Urothelium cell line (cell line): ENCODE measurements at places on chromosomes 7 and 10.

GRCh38 chr10:65470986-65471385 lies 1454.8 kb upstream of the LRRTM3 start:
- DNase-seq: peak; percentile 12

DNA sequence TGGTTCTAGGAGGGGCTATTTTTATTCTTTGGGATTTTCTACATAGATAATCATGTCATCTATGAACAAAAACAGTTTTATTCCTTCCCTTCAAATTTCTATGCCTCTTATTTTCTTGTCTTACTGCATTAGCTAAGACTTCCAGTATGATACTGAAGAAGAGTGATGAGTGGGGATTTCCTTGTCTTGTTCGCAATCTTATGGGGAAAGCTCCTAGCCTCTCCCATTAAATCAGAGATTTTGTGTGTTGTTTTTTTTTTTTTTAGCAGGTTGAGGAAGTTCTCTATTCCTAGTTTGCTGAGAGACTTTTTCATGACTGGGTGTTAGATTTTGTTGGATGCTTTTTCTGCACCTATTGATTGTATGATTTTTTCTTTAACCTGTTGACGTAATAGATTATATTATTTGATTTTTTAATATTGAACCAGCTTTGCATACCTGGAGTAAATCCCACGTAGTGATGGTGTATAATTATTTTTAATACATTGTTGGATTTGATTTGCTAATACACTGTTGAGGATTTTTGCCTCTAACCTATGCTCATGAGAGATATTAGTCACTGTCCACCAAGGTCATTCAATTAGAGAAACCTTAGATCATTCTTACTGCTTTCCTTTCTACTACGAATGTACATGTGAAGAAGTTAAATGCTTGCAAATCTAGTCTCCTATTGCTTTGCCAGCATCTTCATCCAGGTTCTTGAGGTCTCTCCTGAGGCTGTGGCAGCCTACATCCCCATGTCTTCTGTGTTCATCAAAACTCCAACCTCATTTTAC lies 6.5 kb downstream of the ATP5F1C start:
- no peak for DNase-seq

DNA sequence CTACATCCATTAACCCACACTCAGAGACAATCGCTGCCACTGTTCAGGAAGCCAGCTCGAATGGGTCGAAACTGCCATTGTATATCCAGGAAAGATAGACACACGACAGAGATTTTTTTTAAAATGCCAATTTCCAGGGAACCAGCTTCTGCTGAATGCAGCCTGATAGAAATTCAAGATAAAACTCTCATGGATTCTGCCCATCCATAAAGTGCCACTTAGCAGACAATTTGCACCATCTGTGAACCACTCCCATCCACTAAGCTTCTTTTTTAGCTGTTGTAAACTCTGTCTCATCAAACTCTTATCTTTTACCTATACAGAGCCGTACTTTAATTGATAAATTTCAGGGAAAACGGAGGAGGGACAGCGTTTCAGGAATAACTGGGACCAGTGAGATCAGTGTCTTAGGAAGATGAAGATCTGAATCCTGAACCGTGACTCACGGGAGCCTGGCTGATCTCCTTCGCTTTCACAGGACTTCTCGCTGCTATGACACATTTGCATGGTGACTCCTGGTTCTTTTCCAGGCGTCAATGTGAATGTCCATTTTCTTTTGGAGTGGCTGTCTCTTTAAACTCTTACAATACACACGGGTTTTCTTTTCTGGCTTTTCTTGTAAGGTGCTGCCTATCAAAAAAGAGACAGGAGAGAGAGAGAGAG lies 103.4 kb downstream of the FAM204A start:
- peak; percentile 48 for DNase-seq

- DNase-seq: peak; percentile 36
Measured at GRCh38 chr10:90969121-90969534, 48.2 kb upstream of the ANKRD1 start.

DNA sequence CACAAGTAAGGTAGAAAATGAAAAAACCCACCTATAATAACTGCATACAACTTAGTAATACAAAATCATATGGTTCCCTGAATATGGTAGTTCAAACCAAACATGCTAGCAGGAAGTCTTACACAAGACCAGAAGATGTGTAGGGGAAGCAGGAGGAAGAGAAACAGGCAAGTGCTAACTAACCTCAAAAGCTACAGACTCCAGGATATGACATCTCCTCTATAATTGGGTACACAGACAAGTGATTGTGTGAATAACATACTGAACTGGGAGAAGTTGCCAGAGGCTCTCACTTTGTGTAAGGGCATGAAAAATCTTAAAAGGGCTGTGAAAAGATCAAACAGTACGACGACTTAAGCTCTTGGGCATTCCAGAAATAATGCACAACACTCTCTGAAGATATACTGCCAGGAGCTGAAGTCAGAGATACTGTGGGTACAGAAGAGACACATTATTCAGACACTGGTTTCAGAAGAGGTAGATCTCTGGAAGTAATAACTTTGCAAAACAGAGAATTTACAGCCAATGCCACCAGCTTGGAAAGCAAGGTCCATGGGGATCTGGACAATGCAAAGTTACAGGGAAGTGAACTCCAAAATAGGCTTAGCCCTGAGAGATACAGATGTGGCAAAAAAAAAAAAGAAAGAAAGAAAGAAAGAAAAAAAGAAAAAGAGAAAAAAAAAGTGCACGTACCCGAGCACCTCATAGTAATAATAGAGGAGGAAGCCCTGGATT lies 767.2 kb downstream of the TNS3 start:
- DNase-seq: no peak

- peak; percentile 56 for DNase-seq
Measured at GRCh38 chr7:92158660-92159575, 20.0 kb downstream of the LRRD1 start.

- DNase-seq: no peak
Measured at GRCh38 chr7:151056283-151056665, 1.4 kb downstream of the CDK5 start.

GRCh38 chr10:50367732-50368131 lies 116.4 kb upstream of the ASAH2 start:
- DNase-seq: peak; percentile 32

- DNase-seq: no peak
Measured at GRCh38 chr10:102845352-102845902, 8.2 kb upstream of the CYP17A1 start.

- no peak for DNase-seq
Measured at GRCh38 chr7:73972614-73973013, 55.4 kb upstream of the ELN start.

DNA sequence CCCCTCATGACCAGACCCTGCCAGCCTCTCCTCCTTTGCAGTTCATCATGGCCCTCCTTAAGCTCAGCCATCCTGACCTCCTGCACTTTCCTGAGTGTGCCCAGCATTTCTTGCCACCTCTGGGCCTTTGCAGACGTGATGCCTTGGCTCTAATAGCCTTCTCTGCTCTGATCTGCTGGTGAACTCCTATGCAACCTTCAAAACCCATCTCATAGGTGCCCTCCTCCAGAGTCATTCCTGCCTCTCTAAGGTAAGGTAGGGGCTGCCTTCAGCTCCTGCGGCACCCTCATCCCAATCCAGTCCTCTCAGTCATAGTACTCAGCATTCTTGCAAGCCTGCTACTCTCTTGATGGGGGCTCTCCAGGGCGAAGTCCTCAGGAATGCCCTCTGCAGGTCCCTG lies 19.3 kb upstream of the ELN start:
- DNase-seq: no peak

GRCh38 chr10:13629116-13629515 lies 42.4 kb downstream of the PRPF18 start:
- DNase-seq: no peak

DNA sequence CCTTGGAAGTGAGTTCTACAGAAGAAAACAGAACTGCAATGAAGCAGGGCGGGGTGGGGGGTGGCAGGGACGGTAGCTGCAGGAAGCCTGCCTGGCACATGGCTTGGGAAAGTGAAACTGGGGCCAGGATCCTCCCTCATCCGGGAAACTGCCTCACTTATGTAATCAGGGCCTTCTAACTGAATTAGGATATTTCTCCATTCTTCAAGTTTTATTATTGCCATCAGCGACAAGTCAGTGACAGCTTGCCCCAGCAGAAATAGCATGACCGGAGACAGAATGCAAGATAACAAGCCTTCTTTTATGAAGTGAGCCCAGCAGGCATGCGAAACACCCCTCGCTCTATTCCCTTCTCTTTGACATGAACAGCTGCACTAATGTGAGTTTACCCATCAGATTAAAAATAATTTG lies 77.5 kb upstream of the CACUL1 start:
- no peak for DNase-seq

- DNase-seq: no peak
Measured at GRCh38 chr7:102291056-102291915, 4.6 kb downstream of the SH2B2 start.

GRCh38 chr7:44244282-44244681 lies 43.5 kb downstream of the YKT6 start:
- peak; percentile 50 for DNase-seq

GRCh38 chr7:134674424-134674823 lies 27.8 kb downstream of the BPGM start:
- DNase-seq: no peak

GRCh38 chr10:73433538-73433867 lies at the start of gene MSS51:
TSS of gene MSS51 (minus strand) at chr10:73433561. CDS start at chr10:73428284, 5,277 bp downstream.
- DNase-seq: no peak

GRCh38 chr7:146375170-146375569 lies 258.6 kb downstream of the CNTNAP2 start:
- DNase-seq: no peak

DNA sequence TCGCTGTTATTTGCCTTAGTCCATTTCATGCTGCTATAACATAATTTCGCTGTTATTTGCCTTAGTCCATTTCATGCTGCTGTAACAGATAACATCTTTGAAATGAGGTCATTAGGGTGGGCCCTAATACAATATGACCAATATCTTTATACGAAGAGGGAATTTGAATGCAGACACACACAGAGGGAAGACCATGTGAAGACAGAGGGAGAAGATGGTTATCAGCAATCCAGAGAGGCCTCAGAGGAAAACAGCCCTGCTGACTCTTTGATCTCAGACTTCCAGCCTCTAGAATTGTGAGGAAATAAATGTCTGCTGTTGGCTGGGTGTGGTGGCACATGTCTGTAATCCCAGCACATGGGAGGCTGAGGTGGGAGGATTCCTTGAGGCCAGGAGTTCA lies 404.9 kb downstream of the TYW1 start:
- no peak for DNase-seq

- no peak for DNase-seq
Measured at GRCh38 chr10:97095701-97096260, 90.0 kb downstream of the SLIT1 start.

DNA sequence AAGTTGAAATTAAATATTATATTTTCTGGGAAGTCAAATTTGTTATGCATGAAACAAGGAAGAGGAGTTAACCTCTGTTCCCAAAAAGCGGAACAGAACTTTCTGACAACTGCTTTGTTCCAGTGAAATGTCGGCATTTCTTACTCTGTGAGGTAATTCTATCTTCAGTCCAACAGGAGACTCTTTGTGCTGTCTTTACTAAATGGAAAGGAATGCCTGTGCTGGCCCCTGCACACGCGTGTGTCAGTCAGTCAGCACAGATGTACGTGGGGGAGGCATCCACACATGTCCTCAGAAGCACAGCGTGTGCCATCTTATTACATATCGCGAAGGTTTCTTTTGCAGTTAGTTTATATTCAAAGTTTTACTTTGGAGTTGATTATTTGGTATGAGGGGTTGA lies 37.5 kb downstream of the NET1 start:
- peak; percentile 36 for DNase-seq

DNA sequence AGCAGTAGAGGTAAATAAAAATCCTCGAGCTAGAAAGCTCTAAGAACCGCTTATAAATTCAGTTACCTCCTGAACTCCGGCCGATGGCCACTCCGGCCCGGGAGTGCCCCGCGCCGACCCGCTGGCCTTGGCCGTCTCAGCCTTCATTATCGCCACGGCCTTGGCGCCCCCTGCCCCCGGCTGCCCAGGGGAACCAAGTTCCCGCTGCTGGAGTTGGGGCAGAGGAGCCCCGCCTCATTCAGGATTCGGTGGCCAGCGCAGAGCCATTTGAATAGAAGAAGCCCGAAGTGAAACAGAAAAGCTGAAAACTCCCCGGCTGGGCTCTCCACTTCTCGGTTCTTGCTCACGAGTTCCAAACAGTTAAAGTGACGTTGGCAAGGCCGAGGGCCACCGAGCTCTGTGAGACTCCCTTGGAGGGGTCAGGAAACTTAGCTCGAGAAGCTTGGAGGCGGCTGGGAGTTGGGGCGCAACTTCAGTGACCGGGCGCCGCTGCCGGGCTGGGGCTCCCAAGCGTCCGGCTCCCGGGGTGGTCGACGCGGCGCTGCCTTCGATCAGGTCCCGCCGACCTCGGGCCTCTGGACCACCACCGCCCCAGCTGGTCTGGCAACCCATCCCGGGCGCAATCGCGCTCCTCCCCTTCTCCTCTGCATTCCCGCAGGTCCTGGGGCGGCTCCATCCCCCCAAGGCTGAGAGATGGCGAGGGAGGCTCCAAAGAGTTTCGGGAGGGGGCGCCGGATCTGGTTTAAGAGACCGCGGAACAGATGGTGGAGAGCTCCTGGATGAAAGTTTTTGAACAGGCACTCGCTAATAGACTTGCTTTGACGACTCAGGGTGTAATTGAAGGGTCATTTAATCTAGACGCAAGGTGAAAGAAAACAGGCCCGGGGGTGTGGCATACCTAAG lies 5.8 kb upstream of the FEZF1 start:
- peak; percentile 26 for DNase-seq

GRCh38 chr7:33485747-33486493 lies 356.6 kb downstream of the BBS9 start:
- DNase-seq: no peak

DNA sequence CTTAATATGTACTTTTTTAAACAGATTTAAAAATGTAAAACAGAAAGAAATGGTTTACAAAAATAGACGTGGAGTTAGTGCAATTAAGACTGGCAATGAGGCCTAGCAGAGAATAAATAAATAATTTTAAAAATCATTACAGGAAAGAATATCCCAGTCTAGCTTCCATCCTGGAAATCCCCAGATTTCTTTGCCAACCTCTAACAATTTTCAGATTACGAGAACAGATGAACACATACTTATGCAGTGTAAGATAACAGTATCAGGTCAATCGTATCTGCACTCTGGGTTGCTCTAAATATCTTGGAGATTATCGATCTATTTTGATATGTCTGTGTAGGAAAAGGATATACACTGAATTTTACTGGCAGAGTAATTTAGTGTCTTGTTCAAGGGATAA lies 210.5 kb downstream of the SEMA3A start:
- no peak for DNase-seq

- no peak for DNase-seq
Measured at GRCh38 chr10:66307826-66308225, 618.0 kb upstream of the LRRTM3 start.

GRCh38 chr7:95646350-95646749 lies 50.0 kb upstream of the PDK4 start:
- no peak for DNase-seq

DNA sequence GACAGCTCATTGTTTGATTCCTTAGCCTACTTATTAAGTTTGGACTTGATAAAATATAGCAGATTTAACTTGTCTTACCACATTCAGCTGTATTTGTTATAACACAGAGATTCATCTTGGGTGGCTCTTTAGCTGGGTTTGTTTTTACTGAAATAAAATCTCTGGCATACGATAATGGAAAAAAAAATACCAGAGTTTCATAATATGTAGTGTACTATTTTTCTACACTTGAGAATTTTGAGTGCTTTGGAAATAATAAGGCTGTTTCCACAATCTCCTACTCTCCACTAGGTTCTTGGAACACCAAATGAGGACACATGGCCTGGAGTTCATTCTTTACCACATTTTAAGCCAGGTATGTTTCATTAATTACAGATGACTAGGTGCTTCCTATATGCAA lies 218.6 kb upstream of the FZD1 start:
- DNase-seq: no peak
